Fibroblast of skin of right biceps (primary cell): ENCODE measurements at places on chromosomes 6 and 20.

DNA sequence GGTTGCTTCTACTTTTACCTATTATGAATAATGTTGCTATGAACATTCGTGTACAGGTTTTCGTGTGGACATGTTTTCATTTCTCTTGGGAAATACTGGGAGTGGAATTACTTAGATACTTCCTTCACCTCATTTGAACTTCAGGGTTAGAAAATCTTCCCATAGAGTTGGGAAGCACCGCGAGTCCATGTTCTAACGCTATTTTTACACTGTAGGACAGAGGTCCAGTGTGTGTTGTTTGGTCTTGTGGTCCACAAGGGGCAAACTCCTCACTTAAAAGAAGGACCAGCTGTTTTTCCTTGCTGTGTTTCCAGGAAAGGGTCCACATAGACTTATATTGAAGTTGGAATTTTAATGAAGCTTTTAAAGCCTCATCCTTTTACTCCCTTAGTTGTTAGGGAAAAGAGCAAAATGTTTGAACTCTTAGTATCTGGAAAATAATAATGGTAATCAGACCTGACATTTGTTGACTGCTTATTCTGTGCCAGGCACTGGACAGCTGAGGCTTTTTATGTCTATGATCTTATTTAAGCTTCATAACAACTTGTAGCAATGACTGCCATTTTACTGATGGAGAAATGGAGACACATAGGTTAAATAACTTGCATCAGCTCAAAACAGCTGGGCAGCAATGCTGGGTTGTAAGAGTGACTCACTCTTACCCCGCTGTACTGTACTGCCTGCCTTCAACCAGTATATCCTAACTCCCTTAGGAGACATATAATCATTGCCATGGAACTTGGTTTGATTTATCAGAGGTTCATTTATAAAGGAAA, 52.0 kb downstream of the CDC5L start:
- peak; percentile 80 for DNase-seq

DNA sequence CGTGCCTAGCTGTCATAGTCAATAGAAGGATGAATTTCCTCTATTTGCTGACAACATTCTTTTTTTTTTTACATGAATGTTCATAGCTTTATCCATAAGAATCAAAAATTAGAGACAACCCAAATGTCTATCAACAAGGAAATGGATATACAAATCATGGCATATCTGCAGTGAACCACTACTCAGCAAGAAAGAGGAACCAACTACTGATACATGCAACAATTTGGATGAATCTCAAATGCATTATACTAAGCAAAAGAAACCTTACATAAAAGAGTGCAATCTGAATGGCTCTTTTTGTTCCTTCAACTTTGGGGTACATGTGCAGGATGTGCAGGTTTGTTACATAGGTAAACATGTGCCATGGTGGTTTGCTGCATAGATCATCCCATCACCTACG, 17.7 kb upstream of the MCM9 start:
- no peak for DNase-seq

GRCh38 chr6:53828215-53828614, 33.4 kb downstream of the LRRC1 start:
- DNase-seq: no peak

GRCh38 chr6:26025047-26025893, 62.0 kb upstream of the HFE start:
- DNase-seq: peak; percentile 83

GRCh38 chr6:107989166-107990094, 31.4 kb upstream of the SEC63 start:
- no peak for DNase-seq

GRCh38 chr6:4504700-4505099, 271.5 kb upstream of the CDYL start:
- DNase-seq: no peak
